GM12864 (cell line): ENCODE measurements at places on chromosomes 4 and X.

DNA sequence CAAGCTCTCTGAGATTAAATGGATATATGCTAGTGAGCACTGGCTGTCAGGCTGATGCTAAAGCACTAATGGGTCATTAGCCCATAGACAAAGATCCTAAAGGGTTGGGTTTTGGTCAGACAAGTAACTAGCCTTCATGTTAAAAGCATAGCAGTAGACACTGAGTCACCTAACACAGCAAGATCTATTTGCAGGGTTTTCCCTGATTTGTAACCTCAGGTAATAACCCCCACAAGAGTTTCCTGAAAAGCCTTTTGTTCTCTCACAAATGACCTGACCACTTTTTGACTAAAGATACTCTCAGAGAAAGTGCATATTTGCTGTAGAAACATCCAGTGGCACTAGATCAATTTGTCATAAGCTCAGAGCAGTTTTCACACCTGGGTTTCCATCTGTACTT, 251.1 kb upstream of the TEX13A start:
- DNase-seq = no peak

GRCh38 chr4:113643505-113643904, 118.0 kb downstream of the CAMK2D start:
- no peak for DNase-seq

DNA sequence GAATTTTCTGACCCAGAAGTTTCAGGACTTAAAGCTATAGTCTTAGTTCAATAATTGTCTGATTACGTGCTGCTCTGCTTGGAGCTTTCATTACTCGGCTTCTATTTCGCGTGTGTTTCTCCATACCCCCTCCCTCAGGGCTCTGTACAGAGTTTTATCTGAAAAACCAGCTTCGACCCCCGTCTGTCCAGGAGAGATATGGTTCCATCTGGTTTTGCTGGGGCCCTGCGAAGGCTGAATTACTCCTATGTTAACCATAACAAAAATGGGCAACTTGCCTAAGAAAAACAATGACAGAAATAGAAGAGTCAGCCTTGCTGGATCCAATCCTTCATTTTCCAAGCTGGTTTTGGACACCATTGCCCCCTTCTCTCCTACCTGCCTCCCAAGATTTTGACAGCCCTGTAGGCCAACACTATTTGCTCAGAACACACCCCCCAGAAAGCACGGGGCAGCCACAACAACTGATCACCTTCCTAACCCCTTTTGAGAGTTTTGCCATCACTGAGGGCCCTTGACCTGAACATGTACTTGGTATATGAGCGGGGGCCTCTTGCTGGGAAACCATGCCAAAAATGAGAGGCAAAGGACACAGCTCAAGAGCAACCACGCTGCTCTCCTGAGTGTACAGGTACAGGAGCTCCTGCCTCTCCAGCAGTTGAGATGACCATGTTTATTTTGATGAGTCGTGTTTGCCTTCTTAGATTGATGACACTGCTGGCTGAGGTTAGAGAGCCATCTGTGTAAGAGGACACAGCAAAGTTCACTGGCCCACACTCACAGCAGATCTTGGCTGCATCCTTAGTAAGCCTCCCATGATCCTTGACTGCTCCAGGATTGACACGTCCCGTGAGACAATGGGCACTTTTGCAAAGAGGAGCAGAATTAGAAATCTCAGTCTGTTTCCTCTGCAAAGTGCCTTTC, 36.2 kb upstream of the ATP6AP2 start:
- DNase-seq = no peak

DNA sequence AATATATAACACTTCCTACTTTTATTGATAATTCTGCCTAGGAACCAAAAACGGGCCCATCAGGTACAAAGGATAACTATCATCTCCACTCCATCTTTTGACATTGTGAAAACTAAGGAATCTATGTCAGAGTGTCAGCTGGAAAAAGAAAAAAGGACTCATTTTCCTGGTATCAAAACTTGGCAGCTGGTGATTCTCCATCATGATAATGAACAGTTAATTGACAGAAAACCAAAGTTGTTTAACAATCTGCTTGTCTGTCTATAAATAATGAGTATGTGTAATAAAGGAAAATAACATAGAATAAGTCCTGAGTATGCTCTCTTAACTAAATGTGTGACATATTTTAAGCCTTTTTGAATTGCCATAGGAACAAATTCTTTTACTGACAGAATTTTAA, 31.4 kb downstream of the CXorf58 start:
- no peak for DNase-seq

DNA sequence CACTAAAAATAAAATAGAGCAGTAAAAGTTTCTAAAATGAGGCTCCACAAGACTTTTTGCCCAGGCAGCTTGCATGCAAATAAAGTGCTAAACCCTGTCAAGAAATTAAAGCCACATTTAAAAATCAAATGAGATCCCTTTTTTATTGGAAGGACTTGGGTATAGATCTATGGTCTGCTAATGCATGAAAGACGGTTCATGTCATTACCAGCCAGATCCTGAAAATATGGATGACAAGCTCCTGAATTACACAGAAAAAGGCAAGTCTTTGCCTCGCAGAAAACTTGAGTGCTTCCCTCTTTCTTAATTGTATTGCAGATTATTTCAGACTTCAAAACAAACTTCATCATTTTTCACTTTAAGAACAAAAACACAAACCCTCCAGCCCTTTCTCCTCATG, 169.6 kb downstream of the LDB2 start:
- DNase-seq = no peak

GRCh38 chrX:48540480-48540879, 966 bp downstream of the TBC1D25 start:
- no peak for DNase-seq
